Esophagus squamous epithelium (tissue), 5 donors: ENCODE measurements at places on chromosomes 7 and 10.

- H3K36me3 ChIP-seq: no peaks in the 10 kb centered on the region
- no peak for DNase-seq
Measured at GRCh38 chr10:1180836-1181235, 124.7 kb downstream of the WDR37 start.

- H3K4me3 ChIP-seq: no peak overlapping the region
- H3K27ac ChIP-seq: no peak overlapping the region
- no peaks in the 10 kb centered on the region for H3K4me1 ChIP-seq
- no peaks in the 10 kb centered on the region for H3K27me3 ChIP-seq
Measured at GRCh38 chr10:110613996-110614495, 30.1 kb upstream of the RBM20 start.

DNA sequence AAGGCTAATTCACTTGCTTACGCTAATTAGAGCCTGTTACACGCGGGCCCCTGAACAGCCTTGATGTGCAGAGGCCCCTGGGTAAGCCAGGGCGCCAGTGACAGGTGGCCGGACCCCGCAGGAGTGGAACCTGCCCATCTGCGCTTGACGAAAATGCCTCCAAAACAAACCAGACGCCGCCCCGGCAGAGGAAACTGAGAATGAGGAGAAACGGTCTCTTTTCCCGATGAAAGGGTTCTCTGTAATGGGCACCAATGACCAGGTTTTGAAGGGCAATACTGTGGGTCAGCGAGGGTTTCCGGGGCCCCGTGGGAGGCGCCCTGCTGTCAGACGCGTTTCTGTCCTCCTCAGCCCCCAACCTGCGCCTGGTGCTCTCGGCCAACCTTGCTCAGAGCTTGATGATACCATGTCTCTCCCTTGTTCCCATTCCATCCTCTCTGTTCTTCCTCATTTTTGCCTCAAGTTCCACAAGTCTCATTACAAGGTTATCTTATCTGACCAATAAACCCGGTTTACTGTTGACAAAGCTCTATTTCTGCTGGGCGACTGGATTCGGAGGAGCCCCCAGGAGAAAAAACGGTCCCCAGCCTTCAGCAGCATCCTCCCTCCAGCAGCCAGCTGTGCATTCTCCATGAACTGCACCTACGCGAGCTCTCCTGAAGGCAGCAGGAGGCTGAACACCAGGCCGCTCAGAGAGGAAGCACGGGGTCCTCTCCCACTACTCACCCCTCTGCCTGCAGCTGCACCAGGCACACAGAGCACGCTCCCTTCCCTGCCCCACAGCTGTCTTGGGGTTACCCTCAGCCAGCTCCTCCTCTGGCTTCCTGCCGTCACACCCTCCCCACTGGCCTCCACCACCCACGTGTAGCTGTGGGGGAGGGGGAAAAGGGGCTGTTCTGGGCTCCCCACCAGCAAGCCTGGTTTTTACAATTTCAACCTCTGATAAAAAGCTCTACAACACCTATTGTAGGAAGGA lies 202.0 kb downstream of the MAD1L1 start:
- H3K27me3 ChIP-seq: no peaks in the 10 kb centered on the region
- DNase-seq: no peak
- no peak overlapping the region for H3K27ac ChIP-seq
- H3K4me1 ChIP-seq: no peaks in the 10 kb centered on the region

GRCh38 chr7:146937836-146938235 lies 821.2 kb downstream of the CNTNAP2 start:
- H3K4me1 ChIP-seq: no peaks in the 10 kb centered on the region
- H3K36me3 ChIP-seq: no peaks in the 10 kb centered on the region
- DNase-seq: no peak
- no peak overlapping the region for H3K27ac ChIP-seq

GRCh38 chr10:88889559-88890337 lies 9.7 kb downstream of the STAMBPL1 start:
- no peaks in the 10 kb centered on the region for H3K36me3 ChIP-seq
- H3K27me3 ChIP-seq: no peaks in the 10 kb centered on the region
- DNase-seq: no peak
- no peak overlapping the region for H3K27ac ChIP-seq
- H3K4me3 ChIP-seq: no peak overlapping the region

GRCh38 chr10:80211786-80212185 lies 6.4 kb upstream of the ANXA11 start:
- H3K27ac ChIP-seq: no peak overlapping the region
- H3K27me3 ChIP-seq: no peaks in the 10 kb centered on the region
- H3K36me3 ChIP-seq: no peaks in the 10 kb centered on the region

DNA sequence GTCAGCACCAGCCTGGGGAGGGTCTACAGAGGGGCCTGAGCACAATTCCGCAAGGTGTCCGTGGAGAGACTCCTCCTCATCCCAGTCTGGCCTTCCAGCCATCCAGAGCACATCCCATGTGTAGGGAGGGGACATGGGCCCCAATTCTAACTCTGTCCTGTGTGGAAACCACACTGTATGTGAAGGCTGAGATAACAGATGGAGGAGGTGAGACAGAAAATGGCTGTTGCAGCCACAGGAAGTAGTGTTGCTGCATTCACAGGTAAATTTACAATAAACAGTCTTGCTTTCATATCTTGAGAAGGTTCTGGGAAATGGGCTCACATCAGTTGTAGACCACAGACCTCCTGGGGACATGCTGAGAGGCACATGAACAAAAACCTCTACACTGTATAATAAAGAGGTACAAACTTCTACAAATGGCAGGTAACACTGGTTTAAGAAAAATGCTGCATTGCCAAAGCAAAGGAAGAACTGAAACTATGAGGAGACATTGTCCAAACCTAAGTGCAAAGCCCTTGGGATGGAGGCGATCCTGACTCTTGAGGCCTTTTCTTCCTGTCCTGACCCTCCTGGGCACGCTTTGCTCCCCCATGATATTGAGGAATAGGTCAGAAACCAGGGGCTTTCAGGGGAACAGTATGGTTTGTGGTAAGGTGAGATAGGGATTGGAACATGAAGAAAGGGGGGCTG lies 21.6 kb upstream of the GIMAP2 start:
- no peak for DNase-seq
- no peaks in the 10 kb centered on the region for H3K4me1 ChIP-seq
- peak overlapping the region; percentile 14 for H3K27ac ChIP-seq
- no peaks in the 10 kb centered on the region for H3K27me3 ChIP-seq

GRCh38 chr10:132499367-132499685 lies 38.3 kb upstream of the INPP5A start:
- no peak overlapping the region for H3K27ac ChIP-seq
- no peaks in the 10 kb centered on the region for H3K4me1 ChIP-seq
- no peak overlapping the region for H3K4me3 ChIP-seq
- H3K36me3 ChIP-seq: no peaks in the 10 kb centered on the region
- H3K27me3 ChIP-seq: no peaks in the 10 kb centered on the region

DNA sequence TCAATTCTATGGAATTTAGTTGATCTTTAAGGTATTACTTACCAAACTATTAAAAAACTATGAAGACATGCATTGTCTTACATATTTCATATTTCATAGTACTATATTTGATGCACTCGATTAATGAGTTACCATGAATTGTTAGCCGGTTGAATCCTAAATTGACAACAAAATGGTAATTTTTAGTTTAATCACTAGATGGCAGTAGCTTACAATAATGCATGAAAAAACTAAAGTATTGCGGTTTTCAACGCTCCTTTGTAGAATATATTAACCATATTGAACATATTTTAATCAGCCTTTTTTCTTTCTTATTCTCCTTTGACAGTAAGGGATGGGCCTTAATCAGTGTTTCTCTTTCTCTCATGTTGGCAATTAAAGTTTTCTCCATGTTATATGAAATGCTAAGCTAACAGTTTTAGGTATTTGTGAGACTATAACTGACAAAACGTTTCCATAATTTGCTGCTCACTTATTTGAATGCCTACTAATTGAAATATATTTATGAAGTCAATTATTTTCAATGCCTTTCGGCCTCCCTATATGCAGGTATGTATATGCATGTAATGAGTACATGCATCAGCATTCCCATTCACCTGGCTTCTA lies 48.5 kb upstream of the ARL4A start:
- H3K4me1 ChIP-seq: no peaks in the 10 kb centered on the region
- H3K27ac ChIP-seq: no peak overlapping the region
- H3K4me3 ChIP-seq: no peak overlapping the region
- no peaks in the 10 kb centered on the region for H3K27me3 ChIP-seq

- H3K4me1 ChIP-seq: peaks cover 7% of the 10 kb centered on the region
- peak overlapping the region; percentile 97 for H3K27ac ChIP-seq
- H3K36me3 ChIP-seq: peaks cover 11% of the 10 kb centered on the region
- peak overlapping the region; percentile 85 for H3K4me3 ChIP-seq
- H3K27me3 ChIP-seq: peaks cover 6% of the 10 kb centered on the region
Measured at GRCh38 chr10:96130326-96130995, 364 bp downstream of the ZNF518A start.

DNA sequence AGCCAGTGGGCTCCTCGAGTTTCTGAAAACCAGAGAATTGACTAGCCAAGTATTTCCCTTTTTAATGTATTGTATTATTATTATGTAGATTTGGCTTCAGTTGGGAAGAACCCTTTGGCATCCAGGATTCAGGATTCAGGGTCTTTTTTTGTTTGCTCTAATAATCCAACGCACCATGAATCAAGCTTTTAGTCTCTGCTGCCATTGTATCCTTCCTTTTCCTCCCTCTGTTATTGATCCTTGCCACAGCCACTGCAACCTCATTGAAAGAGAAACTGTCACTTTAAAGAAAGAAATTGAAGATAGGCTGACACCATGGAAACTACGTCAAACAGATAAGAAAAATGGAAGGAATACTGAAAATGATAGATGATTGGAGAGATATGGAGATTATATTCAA lies 150.0 kb downstream of the CHRM2 start:
- H3K4me3 ChIP-seq: no peak overlapping the region
- no peak for DNase-seq
- no peaks in the 10 kb centered on the region for H3K4me1 ChIP-seq
- H3K27me3 ChIP-seq: no peaks in the 10 kb centered on the region
- H3K27ac ChIP-seq: no peak overlapping the region

GRCh38 chr7:150336746-150337145 lies 4.7 kb downstream of the RARRES2 start:
- peaks cover 11% of the 10 kb centered on the region for H3K27me3 ChIP-seq
- peaks cover 37% of the 10 kb centered on the region for H3K4me1 ChIP-seq
- H3K36me3 ChIP-seq: peaks cover 17% of the 10 kb centered on the region

GRCh38 chr7:20839196-20839735 lies 52.6 kb upstream of the SP8 start:
- H3K36me3 ChIP-seq: no peaks in the 10 kb centered on the region
- no peaks in the 10 kb centered on the region for H3K4me1 ChIP-seq
- no peak overlapping the region for H3K27ac ChIP-seq
- no peak for DNase-seq

DNA sequence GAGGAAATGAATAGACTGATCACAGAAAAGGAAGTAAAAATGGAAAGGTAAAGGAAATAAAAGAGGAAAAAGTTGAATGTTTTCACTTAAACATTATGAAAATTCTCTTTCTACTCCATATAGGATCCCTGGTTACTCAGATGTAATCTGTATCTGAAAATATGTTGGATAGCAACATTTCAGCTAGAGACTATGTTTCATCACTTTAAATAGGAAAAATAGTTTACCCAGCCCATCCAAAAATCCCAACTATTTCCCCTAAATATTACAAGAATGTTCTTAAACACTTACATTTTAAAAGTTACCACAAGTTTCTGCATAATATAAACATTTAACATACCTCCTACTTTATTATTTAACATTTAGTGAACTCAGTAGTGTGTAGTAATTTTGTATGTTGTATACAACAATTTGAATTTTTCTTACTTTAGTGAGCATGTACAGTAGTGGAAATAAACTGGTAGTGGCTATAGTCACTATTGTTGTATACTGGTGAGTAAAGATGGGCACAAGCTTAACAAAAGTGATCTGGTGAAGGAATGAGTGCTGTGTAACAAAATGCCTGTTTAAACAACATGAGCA lies 27.1 kb downstream of the SLF2 start:
- H3K36me3 ChIP-seq: peaks cover 18% of the 10 kb centered on the region
- H3K4me3 ChIP-seq: no peak overlapping the region
- no peaks in the 10 kb centered on the region for H3K4me1 ChIP-seq
- no peaks in the 10 kb centered on the region for H3K27me3 ChIP-seq

- DNase-seq: no peak
- H3K27me3 ChIP-seq: no peaks in the 10 kb centered on the region
- no peaks in the 10 kb centered on the region for H3K4me1 ChIP-seq
- no peak overlapping the region for H3K4me3 ChIP-seq
- H3K27ac ChIP-seq: no peak overlapping the region
- no peaks in the 10 kb centered on the region for H3K36me3 ChIP-seq
Measured at GRCh38 chr7:132560105-132560504, 16.2 kb downstream of the PLXNA4 start.

DNA sequence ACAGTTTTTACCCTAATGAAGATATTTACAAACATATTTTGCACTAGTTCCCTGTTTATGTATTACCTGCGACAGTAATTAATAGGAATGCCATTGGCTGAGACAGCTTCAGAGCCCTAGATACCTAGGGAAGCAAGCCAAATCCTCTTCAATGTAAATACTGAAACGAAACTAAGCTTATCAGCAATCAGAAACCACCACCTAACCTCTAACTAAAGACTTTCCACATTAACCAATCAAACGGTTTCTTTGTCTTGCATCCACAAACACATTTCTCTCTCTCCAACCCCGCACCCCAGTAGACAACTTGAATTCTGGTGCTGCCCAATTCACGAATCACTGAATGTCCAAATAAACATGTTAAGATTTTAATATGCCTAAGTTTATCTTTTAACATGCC lies 474.4 kb upstream of the C7orf33 start:
- H3K4me3 ChIP-seq: no peak overlapping the region
- H3K4me1 ChIP-seq: no peaks in the 10 kb centered on the region
- no peaks in the 10 kb centered on the region for H3K27me3 ChIP-seq
- H3K27ac ChIP-seq: no peak overlapping the region
- H3K36me3 ChIP-seq: no peaks in the 10 kb centered on the region

DNA sequence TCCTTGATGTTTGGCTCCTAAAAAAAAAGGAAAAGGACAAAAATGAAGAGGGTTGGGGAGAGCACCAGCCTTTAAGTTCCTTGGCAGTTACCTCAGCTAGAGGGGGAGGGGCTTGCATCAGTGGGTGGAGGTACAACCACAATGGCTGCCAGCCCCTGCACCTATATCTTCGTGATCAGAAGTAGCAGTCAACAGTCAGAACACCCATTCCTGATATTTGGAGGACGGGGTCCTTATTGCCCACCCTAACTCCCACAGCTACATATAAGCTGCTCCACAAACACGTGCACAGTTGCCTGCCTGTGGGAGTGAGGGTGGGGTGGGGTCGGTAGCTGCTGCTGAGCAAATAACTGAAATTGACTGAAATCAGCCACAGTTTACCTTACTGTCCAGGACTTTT lies 26.2 kb downstream of the C1GALT1 start:
- no peak overlapping the region for H3K27ac ChIP-seq
- no peak for DNase-seq
- no peak overlapping the region for H3K4me3 ChIP-seq
- no peaks in the 10 kb centered on the region for H3K4me1 ChIP-seq
